ENCODE measurements at places on chromosomes 2 and 18.
A peak's percentile ranks its signal among the peaks of the same experiment; 100 is the strongest.

- DNase-seq, result peak; percentile 81
Observed at GRCh38 chr2:201116959-201117734, 1.2 kb downstream of the CFLAR start.

DNA sequence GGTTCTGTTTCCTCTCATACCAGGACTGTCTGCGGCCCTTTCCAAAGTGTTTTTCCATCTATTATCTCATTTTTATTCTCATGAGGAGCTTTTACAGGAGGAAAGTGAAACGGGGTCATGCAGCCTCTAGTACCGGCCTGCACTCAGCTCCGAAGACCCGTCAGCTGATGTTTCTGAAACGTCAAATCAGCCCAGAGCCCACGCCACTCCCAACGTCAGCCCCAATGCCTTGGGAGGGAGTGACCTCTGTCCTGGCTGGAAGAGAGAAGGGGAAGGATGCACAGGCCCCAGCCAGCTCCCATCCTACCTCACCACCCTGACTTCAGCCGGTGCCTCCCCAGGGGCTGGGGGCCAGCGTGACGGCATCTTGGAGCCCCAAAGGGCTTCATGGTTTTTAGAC, 58.5 kb downstream of the ADCY3 start:
- no peak for DNase-seq

- DNase-seq, result no peak
Observed at GRCh38 chr2:219182331-219183150, 4.5 kb downstream of the RETREG2 start.

DNA sequence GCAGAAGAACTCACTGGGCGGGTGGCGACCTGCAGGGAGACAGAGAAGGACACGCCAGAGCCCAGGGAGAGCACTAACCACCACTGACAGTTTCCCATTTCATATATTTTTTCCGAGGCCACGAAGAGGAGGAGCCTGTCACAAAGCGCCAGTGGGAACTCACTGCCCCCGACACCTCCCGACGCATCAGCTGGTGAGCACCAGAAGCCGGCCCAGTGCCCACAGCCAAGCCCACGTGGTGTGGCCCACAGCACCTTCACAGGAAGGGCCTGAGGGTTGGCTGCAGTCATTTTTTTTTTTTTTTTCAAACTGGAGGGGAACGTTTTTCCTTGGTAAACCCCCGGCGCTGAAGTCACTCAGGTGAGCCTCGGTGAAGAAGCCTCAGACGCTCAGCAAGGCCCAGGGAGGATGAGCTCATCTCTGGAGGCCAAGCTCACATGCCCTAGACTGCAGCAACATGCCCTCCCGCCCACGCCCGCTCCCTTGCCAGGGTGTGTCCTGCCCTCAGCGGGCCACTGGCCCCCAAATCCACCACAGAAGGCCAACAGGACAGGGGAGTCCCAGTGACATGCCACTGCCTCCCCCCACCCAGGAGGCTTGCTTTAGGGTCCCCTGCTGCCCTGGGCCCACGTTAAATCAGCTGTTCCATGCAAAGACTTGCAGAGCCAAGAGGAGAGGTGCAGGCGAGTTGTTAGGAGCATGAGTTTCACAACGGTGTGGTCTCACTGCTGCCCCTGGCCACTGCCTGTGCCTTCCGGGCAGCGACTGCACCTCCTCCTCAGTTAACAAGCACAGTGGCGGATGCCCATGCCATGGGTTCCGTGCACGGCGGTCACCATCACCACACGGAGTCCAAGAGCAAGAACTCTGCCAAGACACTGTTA, 68.1 kb downstream of the PARD6G start:
- no peak for DNase-seq

DNA sequence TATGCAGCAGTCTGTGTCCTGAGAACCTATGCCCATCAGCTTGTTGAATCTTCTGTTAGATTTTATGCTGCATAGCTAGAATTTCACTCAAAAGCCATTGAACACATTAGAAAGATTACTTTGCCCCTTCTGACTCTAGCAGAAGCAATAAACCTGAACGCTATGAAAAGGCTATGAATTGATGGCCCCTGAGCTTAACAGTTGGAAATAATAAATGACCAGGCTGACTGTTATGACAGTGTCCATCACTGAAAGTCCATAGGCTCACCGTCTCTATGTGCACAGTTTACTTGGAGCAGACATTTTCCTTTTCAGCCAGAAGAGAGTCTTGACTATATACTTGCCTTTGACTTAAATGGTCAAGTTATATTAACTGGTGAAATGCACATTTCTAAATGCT, 1618.8 kb upstream of the ACVR2A start:
- DNase-seq, result no peak

GRCh38 chr2:122273785-122274419, 518.5 kb downstream of the TSN start:
- DNase-seq, result no peak

- DNase-seq, result peak; percentile 12
Observed at GRCh38 chr18:2535419-2535910, 35.8 kb downstream of the METTL4 start.

DNA sequence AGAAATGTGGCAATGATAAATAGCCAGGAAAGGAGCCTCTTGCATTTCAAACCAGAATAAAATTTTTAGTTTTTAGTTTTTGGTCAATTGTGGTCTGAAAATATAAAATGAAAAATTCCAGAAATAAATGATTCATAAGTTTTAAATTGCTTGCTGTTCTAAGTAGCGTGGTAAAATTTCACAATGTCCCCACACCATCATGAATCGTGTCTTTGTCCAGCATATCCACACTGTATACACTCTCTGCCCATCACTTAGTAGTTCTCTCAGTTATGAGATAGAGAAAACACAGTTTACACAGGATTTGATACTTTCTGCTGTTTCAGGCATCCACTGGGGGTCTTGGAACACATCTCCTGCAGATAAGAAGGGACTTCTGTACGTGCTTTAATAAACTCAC, 783.9 kb downstream of the TSN start:
- DNase-seq, result no peak

- DNase-seq, result no peak
Observed at GRCh38 chr2:112679484-112679883, 33.7 kb downstream of the SLC20A1 start.

DNA sequence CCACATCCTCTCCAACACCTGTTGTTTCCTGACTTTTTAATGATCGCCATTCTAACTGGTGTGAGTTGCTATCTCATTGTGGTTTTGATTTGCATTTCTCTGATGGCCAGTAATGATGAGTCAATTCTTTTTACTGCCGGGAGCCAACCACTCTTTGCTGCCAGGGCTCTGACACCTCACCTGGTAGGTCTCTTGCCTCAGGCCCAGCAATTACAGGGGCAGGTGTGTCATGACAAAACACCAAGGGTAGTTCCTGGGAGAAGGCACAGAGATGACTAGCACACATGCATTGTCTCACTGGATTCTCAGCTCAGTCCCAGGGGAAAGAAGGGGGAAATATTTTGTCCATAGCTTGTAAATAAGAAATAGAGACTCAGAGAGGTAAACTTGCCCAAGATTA, 122.3 kb downstream of the CHST9 start:
- DNase-seq, result no peak

GRCh38 chr2:203431391-203432185, 103.4 kb downstream of the ABI2 start:
- no peak for DNase-seq

DNA sequence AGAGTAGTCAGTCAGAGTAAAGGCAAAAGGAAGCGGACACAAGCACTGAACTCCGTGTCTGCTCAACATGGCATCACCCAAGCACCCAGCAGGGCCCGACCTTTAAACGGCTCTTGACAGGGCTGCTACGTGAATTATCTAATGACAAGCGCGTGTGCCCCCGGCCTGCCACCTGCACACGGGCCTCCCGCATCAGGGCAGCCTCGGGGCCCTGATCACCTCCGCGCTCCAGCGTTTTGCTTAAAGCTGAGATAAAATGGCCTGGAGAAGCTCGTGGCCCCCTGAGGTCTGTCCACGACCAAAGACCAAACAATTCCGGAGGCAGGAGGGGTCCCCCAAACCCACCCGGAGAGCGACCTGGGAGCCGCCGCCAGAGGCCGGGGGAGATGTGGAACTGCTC, 376 bp downstream of the NDUFA10 start:
- no peak for DNase-seq

DNA sequence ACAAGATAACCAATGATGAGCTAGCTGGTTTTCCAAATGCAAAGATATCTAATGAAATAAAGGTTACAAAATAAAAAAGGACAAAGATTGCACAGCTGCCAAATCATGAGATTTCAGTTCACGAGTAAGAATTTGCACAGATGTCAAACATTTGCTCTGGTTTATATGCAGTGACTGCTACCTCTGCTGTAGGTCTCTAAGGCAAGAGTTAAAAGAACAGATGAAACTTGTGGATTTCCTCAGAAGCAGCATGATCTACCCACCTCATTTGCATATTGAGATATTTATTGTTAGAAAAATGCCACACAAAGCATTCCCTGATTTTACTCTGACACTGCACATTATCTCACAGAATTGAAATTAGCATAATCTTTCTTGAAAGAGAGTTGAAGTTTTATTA, 763.2 kb upstream of the ZEB2 start:
- no peak for DNase-seq

DNA sequence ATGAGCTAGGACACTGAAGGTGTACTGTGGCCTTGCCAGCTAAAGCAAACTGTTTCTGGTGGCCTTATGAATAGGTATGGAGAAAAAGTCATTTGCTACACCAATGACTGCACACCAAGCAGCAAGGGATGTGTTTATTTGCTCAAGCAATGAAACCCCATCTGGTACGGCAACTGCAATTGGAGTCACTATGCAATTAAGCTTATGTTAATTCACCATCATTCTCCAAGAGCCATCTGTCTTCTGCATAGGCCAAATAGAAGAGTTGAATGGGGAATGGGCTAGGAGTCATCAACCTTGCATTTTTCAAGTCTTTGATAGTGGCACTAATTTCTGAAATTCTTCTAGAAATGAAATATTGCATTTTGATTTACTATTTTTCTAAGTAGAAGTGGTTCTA, 372.0 kb downstream of the KCNJ3 start:
- no peak for DNase-seq

- DNase-seq, result peak; percentile 18
Observed at GRCh38 chr18:34097312-34097711, 127.4 kb downstream of the NOL4 start.

GRCh38 chr2:141301551-141301950, 829.3 kb downstream of the LRP1B start:
- DNase-seq, result no peak

GRCh38 chr18:9715978-9716774, 8.1 kb downstream of the RAB31 start:
- DNase-seq, result no peak

DNA sequence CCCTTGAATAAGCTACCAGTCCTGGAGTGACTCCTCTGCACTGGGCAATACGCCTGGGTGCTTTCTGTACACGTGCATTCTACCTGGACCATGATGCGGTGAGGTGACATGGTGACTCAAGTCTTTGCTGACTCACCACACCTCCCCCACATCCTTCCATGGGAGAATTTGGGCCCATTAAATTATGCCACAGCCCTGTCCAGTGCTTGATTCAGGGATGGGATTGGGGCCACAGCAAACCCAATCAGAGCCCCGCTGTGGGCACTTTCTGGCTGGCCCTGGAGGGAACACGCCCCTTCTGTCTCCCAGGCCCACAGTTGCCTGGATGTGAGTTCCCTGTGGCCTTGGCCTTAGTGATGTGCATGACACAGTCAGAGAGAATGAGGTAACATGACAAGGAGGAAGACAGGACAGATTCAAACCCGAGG, 86.9 kb downstream of the LRRC30 start:
- no peak for DNase-seq

GRCh38 chr2:120586507-120587278, 149.0 kb upstream of the GLI2 start:
- no peak for DNase-seq

- DNase-seq, result no peak
Observed at GRCh38 chr2:169796441-169796840, 2.2 kb upstream of the SSB start.

DNA sequence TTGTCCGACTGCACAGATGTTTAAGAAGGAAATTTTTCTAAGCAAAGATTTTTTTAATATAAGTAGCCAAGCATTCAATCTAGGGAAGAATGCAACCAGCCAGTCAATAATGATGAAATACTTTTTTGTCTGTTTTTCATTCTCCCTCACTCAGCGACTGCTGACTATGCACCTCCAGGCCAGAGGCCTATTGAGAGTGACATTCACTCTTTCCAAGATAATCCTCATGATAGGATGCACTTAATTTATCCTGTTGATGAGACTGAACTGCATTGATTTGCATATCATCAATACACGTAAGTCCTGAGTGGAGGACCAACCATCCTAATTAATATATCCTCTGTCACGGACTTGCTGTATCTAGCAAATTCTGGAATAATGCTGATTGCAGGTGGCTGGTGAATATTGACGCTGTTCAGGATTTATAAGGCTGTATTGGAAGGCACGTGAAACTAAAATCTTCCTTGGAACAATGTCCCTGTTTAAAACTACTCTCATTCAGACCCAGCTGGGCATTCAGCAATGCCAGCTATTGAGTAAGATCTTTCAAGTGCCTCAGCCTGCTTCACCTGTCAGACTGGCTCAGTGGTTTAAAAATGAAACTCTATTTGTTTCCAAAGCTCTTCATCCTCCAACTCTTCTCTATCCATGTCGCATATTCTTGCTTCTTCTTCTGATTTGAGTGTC, 142.2 kb downstream of the MAP2 start:
- no peak for DNase-seq

DNA sequence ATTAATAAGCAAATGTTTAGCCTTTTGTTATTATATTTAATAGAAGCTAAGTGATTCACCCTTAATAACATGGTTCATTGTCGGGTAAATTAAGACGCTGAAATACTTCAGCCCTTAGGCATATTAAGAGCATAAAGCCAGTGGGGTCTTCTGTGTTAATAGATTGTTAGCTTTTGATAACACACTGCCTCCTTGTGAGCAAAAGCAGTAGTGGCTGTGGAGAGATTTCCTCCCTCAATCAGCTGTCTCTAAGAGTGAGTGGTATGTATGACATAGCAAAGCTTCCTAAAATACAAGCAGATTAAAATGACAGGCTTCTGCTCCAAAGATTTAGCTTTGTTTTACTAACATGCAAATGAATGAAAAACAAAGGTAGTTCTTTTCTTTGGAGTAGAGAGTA, 143.7 kb upstream of the SYT4 start:
- no peak for DNase-seq

- DNase-seq, result no peak
Observed at GRCh38 chr2:118040891-118041290, 27.0 kb upstream of the CCDC93 start.

- peak; percentile 87 for DNase-seq
Observed at GRCh38 chr2:200609028-200609614, 23.3 kb downstream of the AOX1 start.

GRCh38 chr2:163173591-163173990, 335.0 kb upstream of the KCNH7 start:
- DNase-seq, result no peak

DNA sequence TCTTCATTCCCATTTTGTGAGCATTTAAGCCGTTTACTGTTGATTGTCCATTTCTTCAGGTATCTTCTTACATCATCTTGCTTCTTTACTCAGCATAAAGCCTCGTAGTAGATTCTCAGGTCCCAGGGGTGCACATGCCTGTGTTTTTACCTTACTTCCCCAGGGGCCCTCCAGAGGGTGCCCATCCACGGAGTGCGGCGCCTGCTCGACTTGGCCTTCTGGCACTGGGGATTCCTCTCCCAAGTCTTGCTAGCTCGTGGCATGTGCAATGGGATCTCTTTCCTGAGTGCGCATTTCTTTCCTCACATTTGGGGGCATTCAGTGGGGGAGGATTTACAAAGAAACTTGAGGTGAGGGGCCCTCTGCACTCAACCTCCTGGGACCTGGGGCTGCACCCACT, 148.1 kb downstream of the AGAP1 start:
- no peak for DNase-seq
